ENCODE measurements at places on chromosomes 5 and 9.

- DNase-seq = peak; percentile 84
Observed at GRCh38 chr9:132546148-132547051, 36.0 kb upstream of the BARHL1 start.

GRCh38 chr5:94969174-94969573 is 315.7 kb downstream of the MCTP1 start:
- no peak for DNase-seq

GRCh38 chr9:20630241-20630943 is 8.1 kb upstream of the MLLT3 start:
- DNase-seq = no peak

DNA sequence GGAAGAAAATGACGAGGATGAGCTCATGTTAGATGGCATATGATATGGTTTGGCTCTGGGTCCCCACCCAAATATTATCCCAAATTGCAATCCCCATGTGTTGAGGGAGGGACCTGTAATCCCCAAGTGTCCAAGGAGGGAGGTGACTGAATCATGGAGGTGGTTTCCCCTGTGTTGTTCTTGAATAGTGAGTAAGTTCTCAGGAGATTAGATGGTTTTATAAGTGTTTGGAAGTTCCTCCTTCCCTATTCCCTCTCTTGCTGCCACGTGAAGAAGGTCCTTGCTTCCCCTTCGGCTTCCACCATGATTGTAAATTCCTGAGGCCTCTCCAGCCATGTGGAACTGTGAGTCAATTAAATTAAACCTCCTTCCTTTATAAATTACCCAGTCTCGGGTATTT is 10.1 kb downstream of the EDIL3 start:
- DNase-seq = no peak
